GM23248 (cell line): ENCODE measurements at places on chromosomes 11 and 22. TPM values are rescaled to one million over a fixed set of nuclear protein-coding genes. Genes with fewer than 3 reads are reported as not detected.

The PGA5 gene
- not detected in 2 replicates for polyA plus RNA-seq

GRCh38 chr22:43734370-43735150 lies 77.5 kb downstream of the EFCAB6 start:
- no peak for DNase-seq

DNA sequence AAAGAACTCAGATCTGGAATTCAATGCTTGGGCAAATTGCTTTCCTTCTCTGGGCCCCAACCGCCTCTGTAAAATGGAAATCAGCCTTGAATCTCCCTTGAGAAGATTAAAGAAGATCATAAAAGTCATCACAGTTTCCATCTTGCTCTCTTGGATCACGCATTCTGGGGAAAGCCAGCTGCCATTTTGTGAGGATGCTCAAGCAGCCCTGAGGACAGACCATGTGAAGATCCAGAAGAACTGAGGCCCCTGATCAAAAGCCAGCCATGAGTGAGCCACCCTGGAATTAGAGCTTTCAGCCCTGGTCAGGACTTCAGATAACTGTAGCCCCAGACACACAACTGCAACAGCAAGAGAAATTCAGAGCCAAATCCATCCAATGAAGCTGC lies 229.3 kb downstream of the MN1 start:
- no peak for DNase-seq

- DNase-seq: peak; percentile 54
Observed at GRCh38 chr11:2975594-2975993, 16.5 kb downstream of the NAP1L4 start.

DNA sequence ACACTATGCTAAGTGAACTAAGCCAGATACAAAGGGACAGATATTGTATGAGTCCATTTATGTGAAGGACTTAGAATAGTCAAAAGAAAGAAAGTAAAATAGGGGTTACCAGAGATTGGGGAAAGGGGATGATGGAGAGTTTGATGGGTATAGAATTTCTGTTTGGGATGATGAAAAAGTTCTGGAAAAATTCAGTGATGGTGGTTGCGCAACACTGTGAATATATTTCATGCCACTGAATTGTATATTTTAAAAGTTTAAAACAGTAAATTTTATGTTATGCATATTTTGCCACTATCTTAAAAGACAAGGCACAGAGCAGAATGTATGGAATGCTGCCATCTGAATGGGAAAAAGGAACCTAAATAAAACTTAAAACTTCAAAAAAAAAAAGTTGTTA lies 29.2 kb downstream of the TESMIN start:
- DNase-seq: no peak
